Lung (tissue), 17 donors: ENCODE measurements at places on chromosomes 1 and 21.
A peak's percentile ranks its signal among the peaks of the same experiment; 100 is the strongest.

- DNase-seq: no peak
Measured at GRCh38 chr1:165843304-165843703, 15.9 kb downstream of the UCK2 start.

DNA sequence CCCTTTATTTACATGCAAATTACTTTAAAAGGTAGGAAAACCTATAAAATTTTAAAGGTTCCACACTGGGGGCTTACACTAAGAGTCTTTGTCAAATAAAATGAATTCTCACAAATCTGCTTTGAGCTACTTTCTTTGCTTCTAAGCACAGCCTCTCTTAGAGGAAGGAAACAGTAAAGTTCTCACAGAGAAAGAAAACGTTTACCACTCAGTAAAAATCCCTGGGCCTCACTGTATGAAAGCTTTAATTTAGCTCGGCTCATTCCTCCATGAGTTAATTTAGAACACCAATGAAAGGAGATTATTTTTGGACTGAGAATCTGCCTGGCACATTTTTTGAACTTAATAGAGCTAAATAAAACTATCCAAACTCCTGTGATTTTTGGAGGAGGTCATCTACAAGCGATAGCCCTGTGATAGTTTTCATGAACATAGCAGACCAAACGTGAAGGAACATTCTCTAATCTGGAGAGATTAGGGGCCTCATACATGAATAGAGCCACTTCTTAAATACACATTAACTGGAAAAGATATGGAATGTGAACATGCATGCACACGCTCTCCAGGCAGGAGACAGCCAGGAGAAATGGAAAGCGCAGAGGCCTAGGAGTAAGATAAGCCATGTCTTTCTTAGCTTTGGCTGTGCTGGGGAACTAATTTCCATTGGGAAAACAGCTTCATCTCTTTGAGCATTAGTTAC is 32.8 kb downstream of the PRRX1 start:
- DNase-seq: no peak

DNA sequence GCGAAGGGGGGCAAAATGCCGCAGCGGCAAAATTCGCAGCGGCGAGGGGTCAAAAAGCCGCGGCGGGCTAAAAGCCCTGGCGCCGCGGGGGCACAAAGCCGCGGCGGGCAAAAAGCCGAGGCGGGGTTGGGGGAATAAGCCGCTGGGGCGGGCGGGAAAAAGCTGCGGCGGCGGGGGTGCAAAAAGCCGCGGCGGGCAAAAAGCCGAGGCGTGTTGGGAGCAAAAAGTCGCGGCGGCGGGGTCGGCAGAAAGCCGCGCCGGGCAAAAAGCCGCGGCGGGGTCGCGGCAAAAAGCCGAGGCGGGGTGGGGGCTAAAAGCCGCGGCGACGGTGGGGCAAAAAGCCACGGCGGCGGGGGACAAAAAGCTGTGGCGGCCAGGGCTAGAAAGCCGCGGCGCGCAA is 3902.5 kb downstream of the SRGAP2C start:
- DNase-seq: no peak

DNA sequence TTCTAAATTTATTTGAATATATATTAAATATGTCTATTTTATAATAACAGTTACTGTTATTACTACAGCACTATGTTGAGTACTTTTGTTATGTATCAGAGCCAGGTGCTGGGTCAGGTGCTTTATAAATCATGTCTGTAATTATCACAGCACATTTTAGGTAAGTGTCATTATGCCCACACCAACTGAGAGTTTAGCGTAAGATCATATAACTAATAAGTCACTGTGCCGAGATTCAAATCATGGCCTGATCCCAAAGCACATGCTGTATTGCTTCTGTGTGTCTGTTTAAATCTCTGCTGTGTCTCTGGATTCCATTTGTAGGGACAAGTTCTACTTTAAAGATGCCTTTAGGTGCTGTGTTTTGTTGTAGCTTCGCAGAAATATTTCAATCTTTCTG is 1.9 kb downstream of the GPSM2 start:
- no peak for DNase-seq

GRCh38 chr1:228217551-228218344 is 9.9 kb downstream of the OBSCN start:
- DNase-seq: no peak

GRCh38 chr1:27405074-27405473 is 12.7 kb downstream of the GPR3 start:
- DNase-seq: peak; percentile 41

GRCh38 chr1:92043621-92044020 is 13.8 kb downstream of the EPHX4 start:
- no peak for DNase-seq

DNA sequence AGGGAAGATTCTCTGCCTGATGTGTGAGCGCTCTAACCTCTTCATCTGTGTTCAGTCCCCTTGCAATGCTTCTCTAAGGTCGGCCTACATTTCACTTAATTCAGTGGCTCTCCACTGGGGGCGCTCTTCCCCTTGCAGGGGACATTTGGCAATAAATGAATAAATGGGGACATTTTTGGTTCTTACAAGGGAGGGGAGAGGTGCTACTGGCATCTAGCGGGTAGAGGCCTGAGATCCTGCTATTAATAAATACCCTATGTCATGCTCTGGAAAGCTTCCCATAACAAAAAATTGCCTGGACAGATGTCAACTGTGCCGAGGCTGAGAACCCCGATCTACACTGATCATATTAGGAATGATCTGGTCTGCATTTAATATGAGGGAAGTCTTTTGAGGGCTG is 25.9 kb upstream of the DNAJC11 start:
- peak; percentile 47 for DNase-seq

DNA sequence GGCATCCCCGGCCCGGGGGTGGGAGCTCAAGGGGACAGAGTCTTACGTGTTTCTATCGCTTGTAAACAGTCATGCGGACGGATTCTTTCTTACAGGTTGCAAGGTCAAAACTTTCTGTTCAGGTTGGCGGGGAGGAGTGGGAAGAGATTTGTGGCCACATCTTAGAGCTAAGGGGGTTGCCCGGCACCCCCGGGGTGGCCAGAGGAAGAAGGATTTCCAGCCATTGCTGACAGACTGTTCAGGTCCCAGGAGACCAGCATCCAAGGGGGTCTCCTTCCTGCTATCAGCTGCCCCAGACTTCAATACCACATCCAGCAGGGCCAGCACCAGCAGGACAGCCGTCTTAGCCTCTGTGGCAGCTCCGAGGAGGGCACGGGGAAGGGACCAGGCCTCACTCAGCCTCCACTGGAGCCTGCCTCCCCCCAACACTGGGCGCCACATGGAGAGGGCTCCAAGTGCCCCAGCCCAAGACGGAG is 52.0 kb downstream of the KIF21B start:
- DNase-seq: no peak

DNA sequence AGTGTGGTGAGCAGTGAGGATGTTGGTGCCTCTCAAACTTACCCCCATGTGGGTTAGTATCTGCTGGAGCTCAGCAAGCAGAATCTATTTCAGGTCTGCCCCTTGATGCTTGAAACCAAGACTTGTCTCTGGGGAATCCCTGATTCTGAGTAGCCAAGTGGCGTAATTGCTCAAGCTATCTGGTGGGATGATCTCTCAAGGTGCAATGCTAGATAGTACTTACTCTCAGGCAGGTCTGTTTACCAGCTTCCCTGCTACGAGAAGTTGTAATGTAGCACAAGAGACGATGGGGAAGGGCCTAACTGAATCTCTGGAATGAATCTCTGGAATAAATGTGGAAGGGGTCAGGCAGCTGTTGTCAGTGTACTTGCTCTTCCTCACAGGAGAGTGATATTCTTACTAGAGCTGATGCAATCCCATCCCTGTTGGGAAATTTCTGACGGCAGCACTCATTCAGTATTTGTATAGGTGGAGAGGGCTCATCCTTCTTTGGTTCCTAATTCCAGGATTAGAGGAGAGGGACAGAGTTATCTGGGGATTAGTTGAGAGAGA is 65.4 kb downstream of the MACF1 start:
- DNase-seq: no peak

- no peak for DNase-seq
Measured at GRCh38 chr1:112689196-112689841, 14.9 kb downstream of the MOV10 start.

DNA sequence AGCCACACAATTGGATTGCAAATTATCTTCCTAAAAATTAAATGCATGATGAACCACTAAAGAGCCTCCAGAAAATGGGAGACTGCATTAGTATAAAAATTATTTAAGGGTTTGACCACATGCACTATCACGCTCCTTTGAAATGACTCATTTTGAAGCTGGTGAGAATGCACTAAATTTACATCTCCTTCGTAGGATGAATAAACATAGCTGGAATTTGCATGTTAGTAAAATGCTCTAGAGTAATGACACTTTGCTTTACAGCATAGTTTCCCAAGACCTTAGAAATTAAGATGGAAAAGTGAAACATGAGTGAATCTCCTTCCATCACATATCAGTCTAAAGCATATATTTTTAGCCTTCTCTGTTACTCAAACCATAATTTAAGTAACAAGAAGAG is 2.4 kb downstream of the PLPPR4 start:
- DNase-seq: no peak

DNA sequence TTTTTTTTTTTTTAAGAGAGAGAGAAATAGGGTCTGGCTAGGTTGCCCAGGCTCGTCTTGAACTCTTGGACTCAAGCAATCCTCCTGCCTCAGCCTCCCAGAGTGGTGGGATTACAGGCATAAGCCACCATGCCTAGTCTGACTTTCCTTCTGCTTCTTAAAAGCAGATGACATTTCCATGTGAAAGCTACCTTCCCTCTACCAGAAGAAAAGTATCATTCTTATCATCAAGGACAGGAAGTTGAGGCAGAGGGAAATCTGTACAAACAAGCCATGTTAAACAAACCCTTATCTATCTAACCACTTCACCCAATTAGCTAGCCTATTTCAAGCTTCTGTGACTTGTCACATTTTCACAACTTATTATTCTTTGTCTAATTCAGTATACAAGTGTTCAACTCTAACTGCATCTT is 54.8 kb downstream of the SAMSN1 start:
- no peak for DNase-seq

- no peak for DNase-seq
Measured at GRCh38 chr1:22387919-22388580, 63.6 kb upstream of the ZBTB40 start.

DNA sequence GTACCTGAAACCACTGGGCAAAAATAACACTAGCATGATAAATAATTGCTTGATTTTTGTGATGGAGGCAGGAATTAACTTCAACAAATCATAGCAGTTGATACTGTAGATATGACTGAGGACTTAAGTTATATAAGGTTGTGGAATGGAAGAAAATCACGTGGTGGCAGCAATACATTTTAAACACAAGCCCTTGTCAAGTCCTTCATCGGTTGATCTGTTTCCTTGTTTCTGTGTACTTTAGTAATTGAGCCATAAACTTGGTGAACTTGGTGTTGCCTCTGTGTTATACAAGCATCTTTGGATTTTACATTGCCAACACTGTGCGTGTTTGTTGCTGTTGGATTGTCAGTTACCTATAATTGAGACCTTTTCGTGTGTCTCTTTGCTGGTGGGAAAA is 114.4 kb downstream of the CAMTA1 start:
- no peak for DNase-seq

- no peak for DNase-seq
Measured at GRCh38 chr1:58850636-58851035, 66.8 kb upstream of the JUN start.

GRCh38 chr1:196098000-196098399 is 510.2 kb downstream of the KCNT2 start:
- DNase-seq: no peak

DNA sequence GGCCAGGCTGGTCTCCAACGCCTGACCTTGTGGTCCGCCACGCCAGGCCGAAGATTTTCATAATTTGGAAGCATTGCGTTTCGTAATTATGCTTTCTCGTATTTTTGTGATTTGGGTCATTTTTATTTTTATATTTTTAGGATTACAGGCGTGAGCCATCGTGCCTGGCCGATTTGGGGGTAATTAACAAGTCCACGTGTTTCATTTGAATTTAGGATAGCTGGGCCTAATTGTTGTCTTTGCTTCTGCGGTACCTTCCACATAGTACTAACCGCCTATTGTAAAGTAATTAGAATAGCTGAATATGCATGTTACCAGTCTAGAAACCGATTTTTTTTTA is 1.0 kb downstream of the RCC1 start:
- DNase-seq: no peak

- no peak for DNase-seq
Measured at GRCh38 chr1:43620956-43621355, 29.0 kb upstream of the KDM4A start.

DNA sequence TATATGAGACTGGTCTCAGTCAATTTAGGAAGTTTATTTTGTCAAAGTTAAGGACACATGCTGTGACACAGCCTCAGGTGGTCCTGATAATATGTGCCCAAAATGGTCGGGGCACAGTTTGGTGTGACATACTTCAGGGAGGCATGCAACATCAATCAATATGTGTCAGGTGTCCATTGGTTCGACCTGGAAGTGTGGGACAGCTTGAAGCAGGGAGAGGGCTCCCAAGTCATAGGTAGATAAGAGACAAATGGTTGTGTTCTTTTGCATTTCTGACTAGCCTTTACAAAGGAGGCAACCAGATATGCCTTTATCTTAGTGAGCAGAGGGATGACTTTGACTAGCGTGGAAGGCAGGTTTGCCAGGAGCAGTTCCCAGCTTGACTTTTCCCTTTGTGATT is 4.5 kb upstream of the ERVH48-1 start:
- no peak for DNase-seq

- no peak for DNase-seq
Measured at GRCh38 chr1:37151789-37152188, 117.5 kb upstream of the GRIK3 start.

DNA sequence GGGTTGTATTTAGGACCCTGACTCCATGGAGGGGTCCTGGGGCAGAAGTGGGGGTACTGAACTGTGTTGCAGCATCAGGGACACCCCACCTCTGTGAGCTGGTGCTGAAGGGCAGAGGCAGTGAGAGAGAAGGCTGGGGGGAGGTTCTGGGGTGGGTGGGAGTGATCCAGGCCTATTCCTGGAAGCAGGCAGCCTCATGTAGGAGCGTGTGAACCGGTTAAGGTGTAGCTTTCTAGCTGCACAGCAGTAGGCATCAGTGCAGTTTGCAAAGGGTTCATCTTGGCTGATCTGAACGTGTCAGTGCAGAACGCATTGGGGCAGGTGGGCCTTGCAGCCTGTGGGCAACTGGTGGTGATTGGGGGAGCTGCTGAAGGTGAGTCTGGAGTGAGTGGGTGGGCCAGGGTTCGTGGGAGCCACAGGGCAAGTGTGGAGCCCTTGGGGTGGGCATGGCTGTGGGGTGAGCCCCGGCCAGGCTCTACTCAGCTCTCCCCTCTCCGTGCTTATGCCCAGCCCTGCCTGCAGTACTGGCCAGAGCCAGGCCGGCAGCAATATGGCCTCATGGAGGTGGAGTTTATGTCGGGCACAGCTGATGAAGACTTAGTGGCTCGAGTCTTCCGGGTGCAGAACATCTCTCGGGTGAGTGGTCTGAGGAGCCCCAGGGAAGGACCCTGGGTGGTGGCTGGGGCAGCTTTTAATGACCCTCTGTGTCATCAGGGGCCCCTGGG is 86.7 kb downstream of the PTPRU start:
- DNase-seq: no peak

GRCh38 chr1:47537268-47537667 is 99.4 kb downstream of the FOXD2 start:
- no peak for DNase-seq
